ENCODE measurements at places on chromosomes 7 and 10.

GRCh38 chr10:13987446-13987845 lies 343.3 kb downstream of the FRMD4A start:
- DNase-seq: no peak

GRCh38 chr7:27631391-27631790 lies 31.3 kb downstream of the HIBADH start:
- DNase-seq: no peak

DNA sequence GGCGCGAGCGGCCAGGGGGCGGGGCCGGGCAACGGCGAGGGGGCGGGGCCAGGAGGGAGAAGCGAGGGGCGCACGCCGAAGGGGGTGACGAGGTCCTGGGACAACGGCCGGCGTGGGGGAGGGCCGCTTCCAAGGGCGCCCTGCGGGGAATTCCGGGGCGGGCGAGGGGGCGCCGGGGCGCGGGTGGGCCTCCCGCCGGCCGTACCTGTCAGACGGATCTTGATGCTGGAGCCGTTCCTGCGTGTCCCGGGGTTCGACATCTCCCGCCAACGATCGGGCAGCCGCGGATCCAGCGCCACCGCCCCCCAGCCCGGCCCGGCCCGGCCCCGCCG lies 421 bp downstream of the SMURF1 start:
- no peak for DNase-seq

- DNase-seq: no peak
Measured at GRCh38 chr10:90306187-90306586, 551.7 kb downstream of the HTR7 start.

DNA sequence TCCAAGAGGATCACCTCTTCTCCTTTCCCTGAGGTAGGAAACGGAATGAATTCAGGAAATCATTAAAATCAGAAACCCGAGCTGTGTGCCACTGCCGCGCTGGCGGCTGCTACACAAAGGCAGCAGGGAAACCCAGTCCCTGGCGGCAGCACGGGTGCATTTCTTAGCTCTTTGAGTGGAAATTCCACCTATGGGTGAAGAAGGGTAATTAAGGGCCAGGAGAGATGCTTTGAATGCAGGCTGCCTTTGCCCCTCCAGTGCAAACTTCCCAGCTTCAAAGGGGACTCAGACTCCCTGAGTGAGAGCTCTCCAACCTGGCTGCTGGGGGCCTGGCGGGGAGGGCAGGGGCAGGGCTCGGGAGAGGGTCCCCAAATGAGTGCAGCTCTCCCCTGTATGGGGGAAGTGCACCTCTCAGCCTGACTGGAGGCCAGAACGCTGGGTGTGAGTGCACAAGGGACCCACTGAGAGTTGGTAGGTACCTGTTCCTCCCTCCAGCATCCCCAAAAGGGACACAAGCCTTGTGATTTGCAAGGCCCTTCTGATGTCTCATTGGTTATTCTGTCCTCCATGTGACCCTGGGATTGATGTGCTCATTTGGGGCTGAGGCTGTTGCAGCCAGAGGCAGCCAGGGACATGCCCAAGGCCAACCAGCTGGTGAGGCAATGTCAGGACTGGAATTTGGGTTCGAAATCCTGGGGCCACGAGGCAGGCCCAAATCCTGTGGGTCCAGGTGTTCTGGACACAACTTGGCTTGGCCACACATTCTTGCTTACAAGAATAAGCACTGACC lies 16.3 kb upstream of the ZMIZ1 start:
- peak; percentile 9 for DNase-seq
